Vagina (tissue), 2 donors: ENCODE measurements at places on chromosomes 7 and 10. TPM values are rescaled to one million over a fixed set of nuclear protein-coding genes. Genes with fewer than 3 reads are reported as not detected.

- H3K4me3 ChIP-seq, result no peak overlapping the region
- no peak overlapping the region for H3K27ac ChIP-seq
- peaks cover 56% of the 10 kb centered on the region for H3K4me1 ChIP-seq
- DNase-seq, result no peak
- H3K27me3 ChIP-seq, result no peaks in the 10 kb centered on the region
Measured at GRCh38 chr7:101236292-101236835, 1.2 kb downstream of the CLDN15 start.

GRCh38 chr10:112896273-112896672 lies 53.8 kb upstream of the TCF7L2 start:
- H3K36me3 ChIP-seq, result no peaks in the 10 kb centered on the region
- H3K27me3 ChIP-seq, result no peaks in the 10 kb centered on the region
- no peak for DNase-seq
- H3K4me1 ChIP-seq, result no peaks in the 10 kb centered on the region
- H3K27ac ChIP-seq, result no peak overlapping the region

GRCh38 chr7:90777465-90777864 lies 181.3 kb downstream of the CDK14 start:
- peaks cover 13% of the 10 kb centered on the region for H3K4me1 ChIP-seq
- H3K27me3 ChIP-seq, result no peaks in the 10 kb centered on the region
- no peak overlapping the region for H3K4me3 ChIP-seq
- H3K27ac ChIP-seq, result no peak overlapping the region
- H3K36me3 ChIP-seq, result no peaks in the 10 kb centered on the region

GRCh38 chr7:39922580-39922979 lies 27.5 kb upstream of the CDK13 start:
- H3K27me3 ChIP-seq, result no peaks in the 10 kb centered on the region
- H3K4me3 ChIP-seq, result no peak overlapping the region
- DNase-seq, result no peak
- H3K36me3 ChIP-seq, result no peaks in the 10 kb centered on the region
- H3K27ac ChIP-seq, result no peak overlapping the region

DNA sequence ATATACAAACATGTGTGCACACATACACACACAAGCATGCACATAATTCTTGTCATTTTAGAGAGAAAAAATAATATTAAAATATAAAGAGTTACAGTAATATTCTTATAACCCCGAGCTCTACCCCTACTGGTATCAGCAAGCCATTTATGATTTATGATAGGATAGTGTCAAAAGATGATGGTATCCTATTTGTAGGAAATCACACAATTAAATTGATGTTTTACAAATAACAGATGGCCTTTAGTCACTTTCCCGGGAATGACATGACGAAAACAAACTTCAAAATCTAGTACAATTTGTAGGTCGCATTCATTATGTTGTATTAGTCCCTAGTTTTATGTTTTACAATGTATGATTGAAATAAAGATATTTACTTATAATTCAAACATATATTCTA lies 36.8 kb downstream of the THSD7A start:
- DNase-seq, result no peak
- H3K36me3 ChIP-seq, result no peaks in the 10 kb centered on the region
- no peaks in the 10 kb centered on the region for H3K27me3 ChIP-seq
- no peak overlapping the region for H3K4me3 ChIP-seq
- H3K4me1 ChIP-seq, result no peaks in the 10 kb centered on the region
- no peak overlapping the region for H3K27ac ChIP-seq

GRCh38 chr10:24259365-24260130 lies 50.6 kb downstream of the KIAA1217 start:
- H3K4me3 ChIP-seq, result no peak overlapping the region
- H3K27me3 ChIP-seq, result no peaks in the 10 kb centered on the region
- no peak for DNase-seq
- no peaks in the 10 kb centered on the region for H3K36me3 ChIP-seq
- peaks cover 22% of the 10 kb centered on the region for H3K4me1 ChIP-seq

Gene SFTPA2
- 0.74 TPM for total RNA-seq

Gene GATA3
- total RNA-seq, result 8.6 TPM
